Stimulated activated CD4-positive, alpha-beta T cell treated with anti-CD3 and anti-CD28 coated beads, Interleukin-2, amount 100 ng/mL, for 48 hours (primary cell): ENCODE measurements at places on chromosomes 2 and 18.

GRCh38 chr2:217366966-217367365 is 507.1 kb upstream of the TNP1 start:
- DNase-seq: no peak

DNA sequence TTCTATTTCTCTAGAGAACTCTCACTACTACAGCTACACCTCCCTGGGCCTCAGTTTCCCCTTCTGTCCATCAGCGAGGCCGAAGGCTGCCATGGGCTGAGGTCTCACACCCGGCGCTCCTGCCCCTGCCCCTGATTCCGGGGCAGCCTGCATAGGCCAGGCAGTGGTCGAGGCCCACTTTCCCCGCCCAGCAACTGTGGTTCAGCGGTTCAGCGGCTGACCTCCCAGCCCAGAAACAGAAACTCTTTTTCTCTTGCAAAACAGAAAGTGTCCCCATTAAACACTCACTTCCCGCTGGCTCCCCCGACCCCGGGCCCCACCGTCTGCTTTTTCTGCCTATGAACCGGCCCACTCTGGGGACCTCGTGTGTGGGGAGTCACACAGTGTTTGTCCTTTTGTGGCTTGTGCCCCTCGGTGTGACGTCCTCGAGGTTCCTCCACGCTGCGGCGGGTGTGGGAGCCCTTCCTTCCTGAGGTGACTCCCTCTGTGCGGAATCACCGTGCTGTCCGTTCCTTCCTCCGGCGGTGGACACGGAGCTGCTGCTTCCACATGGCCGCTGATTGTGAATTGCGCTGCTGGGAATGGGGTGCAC is 16.0 kb downstream of the PDCD1 start:
- no peak for DNase-seq

GRCh38 chr2:74843899-74844298 is 10.0 kb downstream of the HK2 start:
- no peak for DNase-seq

GRCh38 chr18:48781163-48781987 is 169.4 kb downstream of the SMAD7 start:
- DNase-seq: no peak

GRCh38 chr2:170812710-170813600 is 3.7 kb upstream of the GAD1 start:
- no peak for DNase-seq

GRCh38 chr18:63476668-63477067 is at the start of gene SERPINB5:
Gene SERPINB5, plus strand, starts transcription at chr18:63476958. Its CDS starts 7,471 bp downstream, at chr18:63484429.
- no peak for DNase-seq

- no peak for DNase-seq
These were observed 233.0 kb downstream of the NEDD4L start for GRCh38 chr18:58276789-58277739.

DNA sequence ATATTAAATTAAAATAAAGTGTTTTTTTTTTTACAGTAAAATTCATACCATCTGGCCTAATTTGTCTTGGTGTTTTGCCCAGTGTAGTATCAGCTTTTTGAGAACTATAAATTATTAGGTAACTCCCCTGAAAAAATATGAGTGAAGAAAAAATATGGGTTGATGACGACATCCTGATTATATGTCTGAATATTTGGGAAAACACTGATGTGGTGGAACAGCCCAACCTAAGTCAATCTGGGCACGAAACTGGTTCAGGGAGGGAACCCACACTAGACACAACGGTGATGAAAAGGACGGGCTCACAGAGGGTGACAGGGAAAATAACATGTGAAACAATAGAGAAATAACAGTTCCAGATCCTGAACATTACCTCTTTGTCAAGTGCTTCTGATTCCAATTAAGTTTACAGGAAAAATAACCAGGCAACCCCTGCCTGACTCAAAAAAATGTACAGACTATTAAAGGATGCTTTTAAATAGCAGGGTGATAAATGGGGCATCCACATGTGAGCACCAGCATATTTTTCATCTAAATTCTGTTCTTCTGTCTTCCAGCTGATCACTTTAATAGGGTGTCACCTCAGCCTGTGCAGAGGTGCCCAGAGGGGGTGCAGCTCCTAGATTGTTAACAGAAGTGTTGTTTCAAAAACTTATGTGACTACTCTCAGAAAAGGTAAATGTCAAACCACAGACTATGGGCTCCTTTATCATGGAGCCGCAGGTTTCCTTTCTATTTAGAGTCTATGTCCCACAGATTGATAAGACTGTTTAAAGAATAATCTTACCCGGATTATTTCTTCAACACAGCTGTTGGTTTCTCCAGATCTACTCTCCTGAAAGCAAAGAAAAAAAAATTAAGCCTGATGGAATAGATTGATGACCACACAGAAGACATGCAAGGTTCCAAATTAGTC is 305.4 kb downstream of the AFF3 start:
- DNase-seq: no peak

DNA sequence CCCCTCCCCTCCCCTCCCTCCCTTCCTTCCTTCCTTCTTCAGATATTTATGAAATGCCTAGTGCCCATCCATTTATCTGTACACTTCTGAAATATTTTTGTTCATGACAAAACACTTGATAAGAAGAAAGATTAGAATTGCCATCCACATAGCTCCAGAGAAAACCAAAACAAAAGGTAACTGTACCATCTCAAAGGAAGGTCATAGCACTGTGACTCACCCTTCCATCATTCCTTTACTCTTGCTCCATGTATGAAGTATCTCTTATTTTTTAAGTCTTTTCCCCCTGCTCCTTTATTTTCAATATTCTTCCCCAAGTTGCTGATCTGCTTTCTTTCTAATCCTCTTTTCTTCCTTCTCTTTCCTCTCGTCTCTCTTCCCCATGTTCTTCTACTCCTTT is 9.9 kb downstream of the CNTNAP5 start:
- DNase-seq: no peak

GRCh38 chr2:71125506-71126294 is 4.3 kb downstream of the MCEE start:
- no peak for DNase-seq
